ENCODE measurements at places on chromosomes 3 and 15. TPM values are rescaled to one million over a fixed set of nuclear protein-coding genes. Genes with fewer than 3 reads are reported as not detected.

Gene ST3GAL6
- total RNA-seq: 12.2 TPM

Gene ACSBG1
- total RNA-seq: not detected

Gene C3orf33
- 2.2 TPM for total RNA-seq

Gene LYZL4
- not detected for total RNA-seq

Gene GOLGA6L10
- 0.23 TPM for total RNA-seq

Gene GRM7
- total RNA-seq: 2.5 TPM
